ENCODE measurements at places on chromosomes 7 and 10.

GRCh38 chr10:59657724-59658123 is 51.9 kb downstream of the SLC16A9 start:
- no peak for DNase-seq

DNA sequence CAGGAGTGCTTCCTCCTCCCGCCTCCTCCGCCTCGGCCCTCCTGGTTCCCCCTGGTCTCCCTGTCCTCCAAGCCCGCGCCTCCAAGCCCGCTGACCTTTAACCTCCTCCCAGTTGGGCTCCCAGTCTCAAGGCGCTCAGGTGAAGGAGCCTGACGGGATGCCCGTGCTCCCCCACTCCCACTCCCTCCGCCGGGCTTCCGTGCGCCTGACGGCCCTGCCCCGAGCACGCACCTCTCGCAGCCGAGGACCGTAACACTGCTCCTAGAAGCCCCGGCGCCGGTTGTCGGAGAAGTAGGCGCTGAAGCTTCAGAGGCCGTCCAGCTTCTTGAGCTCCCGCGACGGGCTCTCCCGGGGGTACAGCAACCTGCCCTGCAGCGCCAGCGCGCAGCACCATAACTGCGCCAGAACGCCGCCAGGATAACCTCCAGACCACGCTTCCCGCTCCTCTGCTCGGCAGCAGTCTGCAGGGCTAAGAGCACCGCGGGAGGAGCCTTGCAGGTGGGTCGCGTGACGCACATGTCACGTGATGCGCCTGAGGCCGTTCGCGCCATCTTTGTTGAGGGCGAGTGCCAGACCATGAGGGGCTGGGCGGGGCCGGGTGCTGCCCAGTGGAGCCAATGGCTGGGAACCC is 71.0 kb upstream of the ZNF479 start:
- no peak for DNase-seq

DNA sequence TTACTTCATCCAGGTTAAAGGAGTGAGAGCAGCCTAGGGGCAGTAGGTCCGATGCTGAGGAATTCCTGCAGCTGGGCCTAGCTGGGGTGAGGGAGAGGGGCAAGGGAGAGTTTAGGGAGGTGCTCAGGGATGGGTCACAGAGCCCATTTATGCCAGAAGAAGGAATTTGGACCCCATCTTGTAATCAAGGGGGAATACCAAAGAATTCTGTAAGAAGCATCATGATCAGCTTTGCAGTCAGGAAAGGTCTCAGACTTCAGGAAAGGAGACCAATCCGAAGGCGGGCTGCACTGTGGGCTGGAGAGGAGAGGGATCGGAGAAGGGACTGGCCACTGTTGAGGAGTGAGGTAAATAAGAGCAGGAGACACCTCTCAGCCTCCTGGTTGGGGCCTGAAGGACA is 566.6 kb upstream of the MGMT start:
- no peak for DNase-seq

GRCh38 chr7:76069238-76069638 is 21.3 kb downstream of the MDH2 start:
- DNase-seq, result peak; percentile 84

DNA sequence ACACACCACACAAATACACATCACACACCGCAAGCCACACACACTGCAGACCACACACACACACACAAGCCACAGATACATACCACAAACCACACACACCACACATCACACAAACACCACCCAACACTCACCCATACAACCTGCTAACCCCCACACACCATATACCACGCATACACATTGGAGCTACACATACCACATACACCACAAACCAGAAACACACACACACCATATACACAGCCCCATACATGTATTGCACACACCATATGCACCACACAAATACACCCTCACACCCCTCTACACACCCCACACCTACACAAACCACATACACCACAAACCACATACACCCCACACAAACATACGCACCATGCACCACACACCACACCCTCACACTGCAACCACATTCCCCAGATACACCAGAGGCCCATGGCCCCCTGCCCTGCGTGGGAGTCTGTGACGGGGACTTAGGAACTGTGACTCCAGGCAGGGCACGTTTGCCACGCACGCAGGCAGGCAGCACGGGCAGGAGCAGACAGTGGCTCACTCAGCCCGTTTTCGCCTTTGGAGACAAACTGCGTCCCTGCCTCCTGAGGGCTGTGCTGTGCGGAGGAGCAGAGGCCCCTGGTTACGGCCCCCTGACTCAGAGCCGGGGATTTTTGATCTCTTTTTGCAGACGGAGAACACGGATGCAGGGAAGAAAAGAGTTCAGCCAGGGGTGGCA is 52.6 kb downstream of the TMEM209 start:
- peak; percentile 52 for DNase-seq

- DNase-seq, result no peak
Measured at GRCh38 chr7:141071855-141072547, 1.9 kb upstream of the TMEM178B start.

GRCh38 chr7:141952461-141952860 is 5.7 kb upstream of the CLEC5A start:
- DNase-seq, result no peak

DNA sequence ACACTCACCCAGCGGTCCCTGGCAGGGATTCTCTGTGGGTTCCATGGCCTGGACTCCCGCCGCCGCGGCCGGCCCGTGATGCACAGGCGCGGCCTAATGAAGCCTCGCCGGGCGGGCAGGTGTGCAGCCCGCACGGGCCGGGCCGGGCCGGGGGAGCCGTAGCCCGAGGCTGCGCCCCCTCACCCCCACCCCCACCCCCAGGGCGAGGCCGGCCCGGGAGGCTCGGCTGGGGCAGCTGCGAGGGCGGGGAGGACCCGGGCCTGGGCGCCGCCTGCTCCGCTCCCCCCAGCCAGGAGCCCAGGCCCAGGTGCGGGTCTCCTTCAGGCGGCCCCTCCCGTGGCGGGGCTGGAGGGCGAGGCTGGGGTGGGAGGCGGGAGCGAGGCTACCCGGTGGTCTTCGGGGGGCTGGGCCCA is at the start of gene NOBOX:
NOBOX (minus strand) TSS at position 45 of the 413 bp plus-strand sequence.
- no peak for DNase-seq

GRCh38 chr7:155861480-155861868 is 49.2 kb upstream of the SHH start:
- no peak for DNase-seq

- peak; percentile 71 for DNase-seq
Measured at GRCh38 chr10:88254091-88254490, 329.0 kb downstream of the RNLS start.

- DNase-seq, result no peak
Measured at GRCh38 chr10:7157091-7157490, 253.7 kb downstream of the SFMBT2 start.

- DNase-seq, result no peak
Measured at GRCh38 chr10:131044379-131045111, 267.0 kb downstream of the TCERG1L start.

- DNase-seq, result no peak
Measured at GRCh38 chr10:83122336-83122735, 1017.0 kb upstream of the GHITM start.

- DNase-seq, result no peak
Measured at GRCh38 chr7:81158189-81158588, 239.3 kb upstream of the SEMA3C start.

DNA sequence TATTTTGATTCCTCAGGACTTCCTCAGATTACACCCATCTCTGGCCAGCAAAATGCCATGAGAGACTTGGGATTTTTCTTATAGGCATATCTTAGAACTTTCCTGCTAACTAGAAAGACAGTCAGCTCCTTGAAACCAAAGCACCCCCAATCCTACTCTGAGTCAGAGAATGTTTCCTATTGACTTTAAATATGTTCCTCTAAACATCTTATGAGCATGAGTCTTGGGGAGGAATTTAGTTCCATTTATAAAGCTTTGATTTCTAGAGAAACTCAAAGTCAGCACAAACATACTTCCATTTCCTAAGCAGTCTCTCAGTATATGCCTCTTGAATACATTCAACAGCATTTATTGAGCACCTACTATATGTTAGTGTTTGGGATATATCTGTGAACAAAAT is 128.5 kb downstream of the INHBA start:
- peak; percentile 52 for DNase-seq

DNA sequence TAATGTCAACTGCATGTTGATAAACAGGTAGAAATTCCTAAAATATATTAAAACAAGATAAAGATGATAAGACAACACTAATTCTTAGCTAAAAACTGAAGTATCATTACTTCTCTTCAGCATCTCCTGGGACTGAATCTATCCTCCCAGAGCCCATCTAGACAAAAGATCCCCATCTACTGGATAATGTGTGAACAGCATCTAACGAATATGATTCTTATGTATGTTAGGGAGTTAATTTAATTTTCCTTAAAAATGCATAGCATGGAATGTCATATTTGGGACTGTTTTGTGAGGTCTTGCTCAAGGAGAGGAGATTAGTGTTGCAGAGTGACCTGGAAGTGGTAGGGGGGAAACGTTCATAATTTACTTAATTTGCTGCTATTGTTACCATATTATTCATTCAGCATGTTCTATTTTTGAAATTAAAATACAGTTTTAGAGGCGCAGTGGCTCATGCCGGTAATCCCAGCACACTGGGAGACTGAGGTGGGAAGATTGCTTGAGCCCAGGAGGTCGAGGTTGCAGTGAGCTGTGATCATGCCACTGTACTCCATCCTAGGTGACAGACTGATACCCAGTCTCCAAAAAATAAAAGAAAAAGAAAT is 305.1 kb upstream of the CSTF2T start:
- peak; percentile 57 for DNase-seq

DNA sequence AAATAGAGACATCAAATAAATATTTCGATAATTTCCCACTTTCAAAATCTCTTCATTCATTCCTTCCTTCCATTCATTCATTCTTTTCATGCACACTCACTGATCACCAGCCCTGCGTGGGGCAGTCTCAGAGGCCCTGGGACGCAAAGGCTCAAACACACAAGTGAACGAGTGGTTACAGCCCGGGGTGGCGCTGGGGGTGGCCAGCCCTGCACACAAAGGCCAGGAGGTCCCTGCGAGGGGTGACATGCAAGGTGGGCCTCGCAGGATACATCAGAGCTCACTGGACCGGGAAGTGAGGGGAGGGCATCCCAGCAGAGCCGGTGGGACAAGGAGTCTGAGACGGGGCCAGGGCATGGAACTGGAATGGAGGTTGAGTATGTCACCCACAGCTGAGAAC is 29.9 kb upstream of the TTYH3 start:
- no peak for DNase-seq

- DNase-seq, result no peak
Measured at GRCh38 chr10:111079241-111079760, 2.5 kb downstream of the ADRA2A start.

DNA sequence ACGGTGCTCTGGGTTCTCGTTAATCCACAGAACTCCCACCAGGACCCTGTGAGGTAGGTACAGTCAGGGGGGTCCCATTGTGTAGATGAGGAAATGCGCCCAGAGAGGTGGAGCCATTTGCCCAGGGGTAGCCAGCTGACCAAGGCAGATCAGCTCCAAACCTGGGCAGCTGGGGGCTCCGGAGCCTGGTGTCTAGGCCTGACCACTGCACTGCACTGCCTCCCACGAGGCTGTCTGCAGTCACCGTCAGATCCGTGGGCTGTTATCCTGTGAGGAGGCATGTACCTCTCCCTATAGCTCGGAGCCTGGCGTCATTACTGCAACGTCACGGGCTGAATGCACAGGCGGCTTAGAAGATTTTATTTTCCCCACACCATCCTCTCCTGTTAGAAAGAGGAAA is 411.8 kb upstream of the FOXK1 start:
- no peak for DNase-seq

GRCh38 chr10:110073896-110074295 is 66.1 kb downstream of the ADD3 start:
- peak; percentile 47 for DNase-seq

DNA sequence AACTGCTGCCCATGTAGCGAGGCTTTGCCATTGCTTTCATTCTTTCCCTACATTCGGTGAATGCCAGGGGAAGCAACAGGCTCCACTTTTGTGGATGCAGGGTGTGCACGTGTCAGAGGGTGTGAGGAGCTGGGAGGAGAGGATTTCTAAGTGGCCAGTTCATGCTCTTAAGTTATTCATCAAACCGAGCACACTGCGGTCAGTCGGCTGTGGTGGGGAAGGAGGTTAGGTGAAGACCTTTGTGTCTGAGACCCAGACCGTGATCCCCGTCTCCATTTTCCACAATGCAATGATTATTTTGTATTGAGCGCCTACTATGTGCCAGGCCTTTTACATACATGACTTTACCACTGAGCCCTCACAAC is 438.6 kb upstream of the GALNT17 start:
- no peak for DNase-seq

GRCh38 chr10:75294866-75295701 is 59.3 kb upstream of the COMTD1 start:
- peak; percentile 96 for DNase-seq

DNA sequence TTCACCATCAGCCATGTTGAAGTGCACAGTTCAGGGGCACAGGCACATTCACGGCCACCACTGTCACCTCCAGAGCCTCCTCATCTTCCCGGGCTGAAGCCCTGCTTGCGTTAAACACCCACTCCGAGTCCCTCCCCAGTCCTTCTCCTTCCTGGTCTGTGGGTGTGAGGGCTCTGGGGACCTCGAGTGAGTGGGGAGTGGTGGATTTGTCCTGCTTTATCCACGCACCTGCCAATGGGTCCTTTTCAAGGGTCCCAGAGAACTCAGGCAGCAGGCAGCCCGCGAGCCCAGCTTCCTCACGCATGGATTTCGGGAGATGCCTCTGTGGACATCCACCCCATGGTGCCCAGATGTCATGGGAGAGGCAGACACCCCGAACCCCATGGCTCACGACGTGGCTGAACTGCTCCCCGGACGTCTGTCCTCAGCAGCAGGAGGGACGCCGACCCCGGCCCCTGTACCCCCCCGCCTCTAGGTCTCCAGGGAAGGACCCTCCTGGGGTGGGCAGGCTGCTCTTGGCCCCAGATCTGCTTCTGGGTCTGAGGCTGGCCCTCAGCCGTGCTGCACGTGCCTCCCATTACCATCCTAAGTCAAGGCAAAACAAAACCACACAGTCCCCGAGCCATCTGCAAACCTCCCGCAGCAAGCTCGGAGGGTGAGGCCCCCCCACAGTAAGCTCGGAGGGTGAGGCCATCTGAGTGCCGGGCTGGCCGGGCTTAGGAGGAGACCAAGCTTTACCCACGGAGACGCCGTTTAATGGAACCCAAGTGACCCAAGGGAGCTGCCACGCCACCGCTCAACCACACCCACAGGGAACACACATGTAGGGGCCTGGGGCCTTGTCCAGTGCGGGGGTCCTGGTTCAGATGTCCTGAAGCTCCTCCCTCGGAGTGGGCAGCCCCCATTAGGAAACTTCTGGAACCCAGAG is 9.0 kb downstream of the CYP2W1 start:
- no peak for DNase-seq

GRCh38 chr10:12509016-12509793 is 159.9 kb downstream of the CAMK1D start:
- DNase-seq, result no peak

GRCh38 chr10:63703740-63704345 is 182.6 kb downstream of the REEP3 start:
- no peak for DNase-seq

GRCh38 chr10:84607044-84607443 is 278.7 kb downstream of the CCSER2 start:
- DNase-seq, result no peak

All from fibroblast of skin of abdomen (primary cell).